BE2C (cell line): ENCODE measurements at places on chromosomes 7 and 10.

GRCh38 chr7:92849322-92849721 is 12.9 kb upstream of the CDK6 start:
- DNase-seq, result no peak

- no peak for DNase-seq
These were observed 24.9 kb upstream of the SEC61G start for GRCh38 chr7:54783952-54784351.

DNA sequence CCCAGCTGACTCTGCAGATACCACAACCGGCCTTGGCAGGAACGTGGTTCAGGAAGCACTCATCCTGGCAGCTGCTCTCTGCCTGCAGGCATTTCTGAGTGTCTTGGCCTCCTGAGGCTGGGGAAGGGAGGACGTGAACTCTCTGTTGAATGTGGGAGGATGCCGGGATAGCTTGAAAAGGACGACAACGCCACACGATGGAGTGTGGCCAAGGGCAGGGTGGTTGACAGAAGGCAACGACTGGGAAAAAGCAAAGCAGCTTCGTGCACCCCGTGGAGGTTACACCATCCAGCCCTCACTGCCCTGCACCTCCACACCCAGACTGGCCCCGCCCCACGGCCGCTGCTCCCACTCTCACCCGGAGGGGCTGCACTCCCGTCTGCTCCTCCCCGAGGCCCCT is 466.1 kb upstream of the FOXK1 start:
- no peak for DNase-seq

- DNase-seq, result no peak
These were observed 49.5 kb upstream of the CALD1 start for GRCh38 chr7:134729895-134730294.

DNA sequence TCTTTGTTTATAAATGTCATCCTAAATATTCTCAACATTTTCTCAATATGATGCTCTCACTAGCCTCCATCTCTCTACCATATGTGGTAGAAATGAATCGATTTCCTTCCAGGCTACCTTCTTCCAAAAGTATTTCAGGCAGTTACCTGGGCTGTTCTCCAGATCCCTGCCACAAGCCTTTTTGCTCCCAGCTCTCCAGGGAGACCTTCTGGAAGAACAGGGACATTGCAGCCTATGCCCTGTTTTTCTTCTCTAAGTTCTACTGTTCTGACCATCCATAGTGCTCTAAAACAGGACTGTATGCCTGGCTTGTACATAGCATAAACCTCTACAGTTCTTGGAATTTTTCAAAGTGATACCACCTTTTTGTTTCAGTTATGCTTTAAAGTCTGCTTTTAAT is 552.8 kb downstream of the ANKRD7 start:
- DNase-seq, result no peak

DNA sequence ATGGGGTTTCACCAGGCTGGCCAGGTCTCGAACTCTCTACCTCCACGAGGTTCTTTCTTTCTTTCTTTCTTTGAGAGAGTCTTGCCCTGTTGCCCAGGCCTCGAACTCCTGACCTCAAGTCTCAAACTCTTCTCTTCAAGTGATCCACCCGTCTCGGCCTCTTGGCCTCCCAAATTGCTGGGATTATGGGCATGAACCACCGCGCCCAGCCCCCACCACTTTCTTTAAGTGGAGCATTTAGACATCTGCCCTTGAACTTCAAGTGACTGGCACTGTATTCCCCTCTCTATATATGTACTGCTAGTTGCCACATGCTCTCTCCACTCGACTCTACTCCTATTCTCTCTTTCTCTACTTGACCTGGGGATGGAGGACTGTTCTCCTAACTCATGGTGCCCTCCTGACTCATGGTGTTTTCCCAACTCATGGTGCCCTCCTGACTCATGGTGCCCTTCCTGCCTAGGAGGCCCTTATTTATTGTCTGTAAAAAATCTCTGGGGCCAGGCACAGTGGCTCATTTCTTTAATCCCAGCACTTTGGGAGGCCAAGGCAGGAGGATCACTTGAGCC is 19.3 kb upstream of the ACHE start:
- DNase-seq, result no peak

GRCh38 chr7:21603972-21604749 is 61.3 kb downstream of the DNAH11 start:
- no peak for DNase-seq

DNA sequence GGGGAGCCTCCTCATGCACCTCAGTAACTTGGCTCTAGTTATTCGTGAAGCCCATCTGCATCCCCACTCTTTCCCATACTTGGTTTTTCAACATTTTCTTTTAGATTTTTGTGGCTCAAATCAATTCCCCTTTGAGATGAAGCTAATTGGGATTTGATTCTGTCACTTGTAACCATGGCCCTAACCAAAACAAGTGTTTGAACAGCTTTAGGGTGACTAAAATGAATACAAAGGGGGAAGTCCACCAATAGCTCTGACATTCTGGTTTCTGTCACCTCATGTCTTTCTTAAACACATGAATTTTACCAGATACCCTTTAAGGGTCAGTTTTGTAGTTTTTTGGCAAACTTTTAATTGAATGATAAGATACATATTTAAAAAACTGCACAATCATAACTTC is 87.0 kb downstream of the PCGF5 start:
- no peak for DNase-seq

DNA sequence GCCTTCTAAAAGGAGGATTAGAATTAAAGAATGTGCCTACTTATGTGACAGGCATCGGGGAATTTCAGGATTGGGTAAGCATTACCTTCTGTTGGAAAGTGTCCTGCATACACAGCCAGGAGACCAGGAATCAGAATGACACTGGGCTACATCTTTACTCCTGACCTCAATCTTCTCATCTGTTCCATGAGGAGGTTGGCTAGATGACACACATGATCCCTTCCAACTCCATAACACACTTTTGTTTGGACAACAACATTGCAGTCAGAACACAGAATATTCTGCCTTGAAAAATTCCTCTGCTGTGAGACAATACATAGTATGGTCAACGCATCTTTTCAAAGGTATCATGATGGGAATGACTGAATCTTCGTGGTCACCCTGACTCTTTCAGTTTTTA is 1281.2 kb upstream of the SORCS1 start:
- DNase-seq, result no peak

- DNase-seq, result no peak
These were observed 53.9 kb downstream of the TFEC start for GRCh38 chr7:115976651-115977050.

DNA sequence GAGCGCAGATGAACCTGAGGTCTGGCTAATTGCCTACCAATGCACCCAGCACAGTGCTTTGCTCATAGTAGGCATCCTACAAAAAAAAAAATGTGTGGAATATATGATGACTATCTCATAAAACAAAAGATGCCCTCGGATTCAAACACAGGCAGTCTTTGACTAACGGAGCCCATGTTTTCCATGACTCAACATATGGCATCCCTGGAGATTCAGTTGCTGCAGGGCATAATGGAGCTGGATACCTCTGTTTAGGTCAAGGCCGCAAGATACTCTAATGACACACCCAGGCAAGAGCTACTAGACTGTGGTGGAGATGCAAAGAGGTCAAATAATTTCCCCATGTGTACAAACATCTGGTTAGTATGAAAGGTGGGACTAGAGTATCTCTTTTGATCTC is 16.3 kb downstream of the CUBN start:
- DNase-seq, result peak; percentile 45

- DNase-seq, result no peak
These were observed 32.6 kb downstream of the KIAA1217 start for GRCh38 chr10:24241536-24242040.
